HTR-8/SVneo (cell line): ENCODE measurements at places on chromosomes 5 and 9.

DNA sequence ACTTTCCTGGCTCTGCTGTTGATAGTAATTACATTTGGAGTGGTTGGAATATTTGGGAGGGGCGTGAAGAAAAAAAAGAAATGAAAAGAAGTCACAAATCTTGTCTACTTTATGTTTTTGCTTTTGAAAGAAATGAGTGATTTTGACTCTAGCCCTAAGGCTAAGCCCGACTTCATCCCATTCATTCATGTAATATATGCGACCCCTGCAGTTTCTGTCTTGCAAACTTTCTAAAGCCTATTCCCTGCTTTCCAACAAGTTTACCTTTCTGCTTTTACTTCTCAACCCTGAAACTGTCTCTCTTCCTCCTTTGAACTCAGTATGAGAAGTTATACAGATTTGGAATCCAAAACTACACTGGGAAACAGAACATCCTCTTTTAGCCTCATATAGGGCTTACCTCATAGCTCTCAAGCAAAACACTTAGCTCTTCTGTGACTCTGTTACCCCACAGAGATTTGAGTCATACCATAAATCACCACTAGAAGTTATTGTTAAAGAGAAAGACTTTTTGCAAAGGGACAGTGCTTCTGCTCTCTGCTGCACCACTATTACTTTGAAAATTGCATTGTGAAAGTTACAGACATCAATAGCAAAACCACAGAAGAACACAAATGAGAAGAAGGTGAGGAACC is 1.6 kb downstream of the CFAP95 start:
- peak; percentile 10 for DNase-seq

- DNase-seq = no peak
These were observed 13.5 kb downstream of the ADRB2 start for GRCh38 chr5:148839960-148840359.

GRCh38 chr9:72557549-72557948 is 36.1 kb downstream of the TMC1 start:
- DNase-seq = peak; percentile 77

GRCh38 chr9:114754581-114754980 is 51.3 kb downstream of the TNFSF15 start:
- DNase-seq = no peak

DNA sequence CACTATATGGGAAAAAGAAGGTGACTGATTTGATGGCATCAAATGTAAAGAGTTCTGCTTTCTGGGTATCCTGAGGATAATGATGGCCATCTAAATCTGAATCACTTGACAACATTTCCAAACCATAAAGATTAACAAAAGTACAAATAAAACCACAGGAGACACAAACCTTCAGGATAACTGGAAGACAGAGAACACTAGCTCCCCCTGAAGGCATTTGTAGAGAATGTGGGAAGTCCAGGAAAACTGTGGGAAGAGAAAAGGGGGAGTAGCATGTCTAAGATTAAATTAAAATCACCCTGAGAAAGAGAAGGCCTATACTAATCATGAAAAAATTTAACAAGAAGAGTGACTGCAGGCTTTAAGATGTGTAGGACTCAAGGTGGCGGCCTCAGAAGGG is 116.2 kb downstream of the PRELID2 start:
- peak; percentile 17 for DNase-seq

DNA sequence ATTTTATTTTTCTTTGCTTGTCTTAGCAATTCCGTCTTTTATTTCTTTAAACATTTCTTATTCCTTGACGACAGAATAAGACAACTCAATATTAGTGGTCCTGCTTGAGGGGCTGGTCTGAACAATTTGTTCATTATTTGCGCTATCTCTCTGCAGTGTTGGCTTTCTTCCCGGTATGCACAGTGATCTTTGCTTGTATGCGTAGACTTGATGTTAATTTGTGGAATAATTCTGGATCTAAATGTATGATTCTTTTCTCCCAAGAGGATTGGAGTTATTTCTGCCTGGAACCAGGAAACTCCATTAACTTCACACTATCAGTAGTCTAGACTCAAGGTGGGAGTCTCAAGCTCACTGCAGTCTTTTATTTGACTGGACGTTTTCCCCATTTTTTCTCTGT is 80.4 kb downstream of the KDM4C start:
- DNase-seq = no peak

GRCh38 chr5:177427211-177427822 is 841 bp downstream of the GRK6 start:
- DNase-seq = no peak
